ENCODE measurements at places on chromosomes 1 and 21.

- no peak for DNase-seq
These were observed 590.3 kb downstream of the PTPRU start for GRCh38 chr1:29826646-29827045.

GRCh38 chr21:34996304-34997101 lies 52.6 kb downstream of the RUNX1 start:
- no peak for DNase-seq

- no peak for DNase-seq
These were observed 30.6 kb upstream of the COX20 start for GRCh38 chr1:244804841-244805240.

DNA sequence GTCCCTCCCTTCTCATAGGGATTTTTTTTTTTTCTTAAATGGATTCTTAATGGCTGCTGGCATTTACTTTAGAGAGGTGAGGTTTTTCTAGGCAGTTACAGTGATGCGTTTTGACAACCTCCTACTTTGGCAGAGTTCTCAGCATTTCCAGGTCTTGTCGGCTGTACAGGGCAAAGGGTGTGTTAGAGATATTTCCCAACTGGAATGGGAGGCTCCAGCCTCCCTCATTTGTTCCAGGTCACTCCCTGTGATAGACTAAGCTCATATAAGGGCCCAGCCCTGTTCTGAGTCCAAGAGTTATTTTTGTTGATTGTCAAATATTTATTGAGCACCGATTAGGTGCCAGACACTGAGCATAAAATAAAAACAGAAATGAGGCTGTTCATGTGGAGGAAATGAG lies 7.6 kb upstream of the XKR8 start:
- DNase-seq = no peak

DNA sequence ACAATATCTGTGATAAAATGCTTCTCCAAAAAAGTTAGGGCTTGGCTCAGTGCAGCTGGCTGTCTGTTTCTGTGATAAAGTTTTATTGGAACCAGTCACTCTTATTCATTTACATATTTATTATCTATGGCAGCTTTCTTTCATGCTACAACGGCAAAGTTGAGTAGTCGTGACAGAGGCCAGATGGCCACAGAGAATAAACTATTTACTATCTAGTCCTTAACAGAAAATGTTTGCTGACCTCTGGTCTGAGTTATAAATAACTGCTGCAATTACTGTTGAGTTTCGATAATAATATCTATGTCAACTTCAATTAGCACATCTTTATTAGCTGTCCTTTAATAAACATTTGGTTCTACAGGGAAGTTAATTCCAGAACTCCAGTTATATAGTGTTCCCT lies 180.2 kb upstream of the RUNX1 start:
- no peak for DNase-seq

DNA sequence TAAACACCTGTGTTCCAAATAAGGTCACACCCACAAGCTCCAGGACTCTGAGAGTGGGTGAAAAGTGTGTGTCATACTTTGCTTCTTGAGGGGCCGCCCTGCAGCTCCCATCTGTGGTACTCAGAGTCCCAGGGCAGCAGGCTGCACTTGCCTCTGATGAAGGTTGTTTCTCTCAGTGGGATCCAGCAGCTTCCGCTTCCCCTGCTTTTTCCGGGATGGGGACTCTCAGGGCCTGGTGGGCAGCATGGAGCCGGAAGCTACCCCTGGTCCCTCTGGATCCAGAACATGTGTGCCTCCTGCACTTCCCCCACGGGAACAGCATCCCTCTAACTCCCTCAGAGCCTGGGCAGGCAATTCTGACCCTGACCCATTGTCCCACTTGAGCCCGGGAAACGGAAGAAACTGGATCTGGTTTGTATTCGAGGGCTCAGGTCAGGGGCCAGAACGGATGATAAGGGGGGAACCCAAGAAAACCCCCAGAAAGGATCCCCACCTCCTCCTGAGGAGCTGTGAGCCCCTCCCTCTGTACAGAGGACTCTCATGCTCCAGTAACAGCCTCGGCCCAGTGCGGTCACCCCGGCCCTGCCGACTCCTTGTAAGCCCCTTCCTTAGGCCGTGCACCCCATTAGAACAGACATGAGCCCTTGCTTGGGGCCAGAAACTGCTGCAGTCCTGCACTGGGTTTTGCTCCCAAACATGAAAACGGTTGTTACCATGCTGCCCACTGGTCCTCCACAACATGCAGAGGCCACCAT lies 189.5 kb upstream of the C1orf174 start:
- no peak for DNase-seq

DNA sequence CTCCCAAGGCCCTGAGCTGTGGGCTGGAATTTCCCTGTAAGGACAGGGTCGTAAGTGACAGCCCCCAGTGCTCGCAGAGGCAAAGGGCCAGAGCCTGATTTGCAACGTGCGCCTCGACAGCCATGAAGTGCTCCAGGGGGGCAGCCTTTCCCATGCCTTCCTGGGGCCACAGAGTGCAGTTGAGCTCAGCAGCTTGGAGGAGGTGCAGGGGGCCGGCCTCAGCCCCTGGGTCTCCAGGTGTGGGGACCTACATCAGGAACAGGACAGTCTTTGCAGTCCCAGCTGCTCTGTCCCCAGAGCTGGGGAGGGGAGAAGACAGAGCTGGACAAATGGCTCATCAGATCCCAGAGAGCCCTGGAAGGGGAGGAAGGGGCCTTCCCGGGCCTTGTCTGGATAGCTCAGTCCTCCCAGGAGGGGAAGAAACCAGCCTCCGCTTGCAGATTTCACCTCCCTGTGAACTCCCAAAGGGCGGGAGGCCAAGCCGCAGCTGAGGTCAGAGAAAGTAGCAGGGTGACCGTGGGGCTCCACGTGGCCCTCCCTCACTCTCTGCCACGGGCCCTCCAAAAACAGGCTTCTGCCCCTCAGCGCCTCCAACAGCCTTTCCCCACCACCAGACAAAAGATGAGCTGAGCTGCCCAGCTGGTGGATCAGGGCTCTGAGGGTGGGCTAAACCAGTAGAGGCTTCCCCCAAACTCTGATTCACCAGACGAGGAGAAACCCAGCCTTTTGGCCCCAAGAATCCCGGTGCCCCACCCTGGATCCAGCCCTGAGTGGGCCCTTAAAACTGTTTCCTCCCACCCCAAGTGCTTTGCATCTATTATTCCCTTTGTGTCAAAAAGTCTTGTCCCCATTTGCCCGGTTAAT lies 76.5 kb downstream of the DHRS3 start:
- peak; percentile 48 for DNase-seq

DNA sequence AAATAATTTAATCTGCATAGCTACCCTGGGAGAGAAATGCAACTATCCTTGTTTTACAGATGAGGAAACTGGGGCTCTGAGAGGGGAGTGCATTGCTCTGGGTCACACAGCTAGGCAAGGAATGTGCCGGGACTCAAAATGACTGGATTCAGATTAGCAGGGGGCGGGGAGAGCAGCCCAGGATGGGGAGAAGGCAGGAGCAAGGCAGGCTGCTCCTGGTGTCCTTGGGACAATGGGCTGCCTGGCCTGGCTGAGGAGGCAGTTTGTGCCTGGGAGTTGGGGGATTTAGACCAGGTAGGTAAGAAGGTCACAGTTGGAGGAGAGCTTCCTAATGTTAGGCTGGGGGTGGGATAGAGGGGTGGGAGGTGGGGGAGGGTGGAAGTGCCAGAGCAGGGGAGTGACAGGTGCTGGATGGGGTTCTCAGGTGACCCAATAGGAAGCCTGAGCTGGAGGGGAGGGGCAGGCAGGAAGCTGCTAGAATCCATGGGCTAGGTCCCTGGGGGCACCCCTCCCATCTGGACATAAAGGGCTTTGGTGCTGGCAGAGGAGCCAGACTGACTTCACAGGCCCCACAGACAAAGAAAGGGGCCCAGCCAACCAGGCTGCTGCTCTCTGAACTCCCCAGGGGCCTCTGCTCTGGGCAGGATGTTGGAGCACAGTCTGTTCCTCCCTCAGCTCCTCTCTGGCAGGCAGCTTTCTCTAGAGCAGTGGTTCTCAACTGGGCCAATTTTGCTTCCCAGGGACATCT lies 29.0 kb downstream of the TRIM62 start:
- DNase-seq = no peak

DNA sequence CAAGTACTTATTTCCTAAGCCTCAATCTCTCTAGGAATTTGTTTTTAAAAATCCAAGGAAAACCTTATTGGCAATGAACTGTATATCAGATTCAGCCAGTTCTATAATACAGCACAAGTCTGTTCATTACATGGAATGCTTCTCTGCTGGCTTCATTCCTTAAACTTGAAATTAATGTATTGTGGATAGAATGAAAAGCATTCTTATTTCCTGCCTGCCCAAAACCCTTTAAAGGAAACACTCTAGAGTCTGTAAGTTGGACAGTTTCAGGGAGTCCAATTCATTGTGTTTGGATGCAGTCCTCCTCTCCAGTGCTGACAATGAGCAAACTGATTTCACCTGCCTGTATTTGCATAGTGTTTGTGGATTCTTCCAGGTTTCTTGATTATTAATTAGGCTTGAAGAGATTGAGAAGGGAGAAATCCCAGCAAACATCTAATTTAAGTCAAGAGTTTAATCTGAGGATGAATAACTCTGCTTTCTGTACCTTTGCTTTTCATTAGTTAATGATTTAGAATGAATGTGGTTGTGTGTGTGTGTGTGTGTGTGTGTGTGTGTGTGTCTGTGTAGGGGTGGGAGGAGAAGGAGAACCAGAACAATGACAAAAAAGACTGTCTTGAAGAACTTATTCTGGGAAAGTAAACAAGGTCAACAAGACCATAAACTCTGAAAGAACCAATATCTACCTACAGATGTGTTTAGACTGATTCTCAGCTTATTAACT lies 61.2 kb downstream of the CACHD1 start:
- DNase-seq = no peak

DNA sequence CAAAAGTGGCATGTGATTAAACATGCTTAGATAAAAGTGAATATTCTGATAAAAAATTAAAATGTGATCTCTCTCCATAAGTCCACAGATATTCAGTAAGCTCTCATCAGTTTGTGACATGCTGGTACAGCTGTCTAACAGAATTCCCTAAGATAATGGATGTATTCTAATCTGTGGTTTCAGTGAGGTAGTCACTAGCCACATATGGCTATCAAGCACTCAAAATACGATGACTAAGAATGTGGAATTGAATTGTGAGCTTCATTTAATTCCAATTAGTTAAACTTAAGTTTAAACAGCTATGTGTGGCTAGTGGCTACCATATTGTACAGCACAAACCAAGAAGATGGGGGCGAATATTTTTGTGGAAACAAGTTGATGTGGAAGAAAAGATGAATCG lies 4.1 kb upstream of the REG4 start:
- no peak for DNase-seq

DNA sequence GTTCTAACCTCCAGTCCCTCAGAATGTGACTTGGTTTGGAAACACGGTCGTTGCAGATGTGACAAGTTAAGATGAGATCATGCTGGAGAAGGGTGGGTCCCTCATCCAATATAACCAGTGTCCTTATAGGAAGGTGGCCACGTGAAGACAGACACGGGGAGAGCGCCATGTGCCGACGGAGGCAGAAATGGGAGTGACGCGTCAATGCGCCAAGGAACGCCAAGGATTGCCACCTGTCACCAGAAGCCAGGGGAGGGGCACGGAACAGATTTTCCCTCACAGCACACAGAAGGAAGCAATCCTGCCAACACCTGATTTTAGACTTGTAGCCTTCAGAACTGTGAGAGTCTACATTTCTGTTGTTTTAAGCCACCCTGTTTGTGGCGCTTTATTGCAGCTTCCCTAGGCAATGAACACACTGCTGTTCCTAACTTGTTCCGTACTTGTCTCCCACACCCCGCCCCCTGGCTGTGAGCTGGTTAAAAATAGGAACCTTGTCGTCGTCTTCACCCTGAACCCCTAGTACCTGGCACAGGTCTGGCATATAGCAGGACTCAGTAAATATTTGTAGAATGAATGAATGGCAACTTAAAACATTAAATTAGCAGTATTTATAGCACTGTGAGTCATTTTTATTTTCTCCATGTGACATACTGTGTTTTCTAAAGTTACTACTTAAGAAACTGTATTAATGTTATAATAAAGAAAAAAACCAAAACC lies 14.2 kb downstream of the RIMS3 start:
- DNase-seq = no peak

DNA sequence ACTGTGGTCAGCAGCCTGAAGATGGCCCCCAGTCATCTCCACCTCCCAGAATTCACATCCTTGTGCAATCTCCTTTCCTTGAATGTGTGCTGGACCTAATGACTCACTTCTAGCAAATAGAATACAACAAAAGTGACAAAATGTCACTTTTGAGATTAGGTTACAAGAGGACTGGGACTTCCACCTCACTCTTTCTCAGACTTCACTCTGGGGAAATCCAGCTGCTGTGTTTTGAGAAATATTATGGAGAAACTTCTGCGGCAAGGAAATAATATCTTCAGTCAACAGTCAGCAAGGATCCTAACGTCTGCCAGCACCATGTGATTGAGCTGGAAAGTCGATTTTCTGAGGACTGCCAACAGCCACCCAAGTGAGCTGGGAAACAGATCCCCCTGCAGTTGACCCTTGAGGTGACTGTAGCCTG lies 70.5 kb upstream of the GADD45A start:
- DNase-seq = no peak

DNA sequence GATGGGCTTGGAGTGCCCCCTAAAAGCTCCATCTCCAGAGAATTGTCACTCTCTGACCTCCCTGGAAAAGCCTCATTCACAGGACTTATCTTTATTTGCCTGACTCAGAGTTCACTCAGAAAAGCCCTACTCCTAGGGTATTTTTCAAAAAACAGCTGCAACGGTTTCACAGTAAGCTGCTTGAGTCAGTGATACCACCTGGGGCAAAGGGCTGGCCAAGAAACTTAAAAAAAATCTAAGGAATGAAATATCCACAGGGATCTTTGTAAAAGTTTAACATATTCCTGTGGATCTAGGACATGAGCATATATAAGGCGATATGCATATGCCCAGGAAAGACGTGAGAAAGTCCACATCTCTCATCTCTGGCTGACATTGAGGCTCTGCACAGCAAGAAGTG lies 33.8 kb upstream of the TSPAN2 start:
- no peak for DNase-seq

DNA sequence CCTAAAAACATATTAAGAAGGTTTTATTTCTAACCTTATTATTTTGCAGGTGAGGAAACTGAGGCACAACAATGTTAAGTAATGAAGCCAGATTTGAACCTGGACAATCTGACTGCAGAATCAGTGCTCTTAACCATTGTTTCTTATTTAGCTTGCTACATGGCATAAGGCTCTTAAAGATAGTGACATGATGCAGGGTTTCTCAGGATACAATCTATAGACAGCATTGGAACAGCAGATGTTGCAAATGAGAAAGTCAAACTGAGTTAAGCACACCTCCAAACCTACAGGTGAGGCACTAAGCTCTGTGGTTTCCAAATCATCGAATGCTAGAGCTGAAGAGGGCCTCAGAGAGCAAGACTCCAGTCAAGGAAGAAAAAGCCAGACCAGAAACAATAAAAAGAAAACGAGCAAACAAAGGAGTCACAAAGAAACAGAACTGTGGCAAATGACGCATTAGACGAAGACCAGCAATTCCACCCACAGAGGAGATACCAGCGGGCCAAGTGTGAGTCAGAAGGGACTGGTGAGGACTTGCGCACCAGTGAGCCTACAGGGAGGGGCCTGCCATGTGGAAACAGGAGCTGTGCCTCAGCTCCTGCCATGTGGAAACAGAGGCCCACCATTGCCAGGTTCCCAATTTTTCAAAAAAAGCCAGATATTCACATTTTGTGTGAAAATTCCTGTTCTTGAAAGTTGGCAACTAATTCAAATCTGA lies 14.4 kb downstream of the CD58 start:
- DNase-seq = peak; percentile 64

GRCh38 chr1:182998482-182998881 lies 24.7 kb upstream of the LAMC1 start:
- DNase-seq = no peak

- no peak for DNase-seq
These were observed 49.0 kb downstream of the NRIP1 start for GRCh38 chr21:15015622-15016471.
